Activated CD4-positive, alpha-beta memory T cell treated with anti-CD3 and anti-CD28 coated beads, Interleukin-2, amount 10 ng/mL, durations not matched to agents 7 days and 5 days (primary cell): ENCODE measurements at places on chromosomes 3 and 15.

GRCh38 chr3:44186111-44186672 is 55.5 kb upstream of the TOPAZ1 start:
- DNase-seq, result no peak

DNA sequence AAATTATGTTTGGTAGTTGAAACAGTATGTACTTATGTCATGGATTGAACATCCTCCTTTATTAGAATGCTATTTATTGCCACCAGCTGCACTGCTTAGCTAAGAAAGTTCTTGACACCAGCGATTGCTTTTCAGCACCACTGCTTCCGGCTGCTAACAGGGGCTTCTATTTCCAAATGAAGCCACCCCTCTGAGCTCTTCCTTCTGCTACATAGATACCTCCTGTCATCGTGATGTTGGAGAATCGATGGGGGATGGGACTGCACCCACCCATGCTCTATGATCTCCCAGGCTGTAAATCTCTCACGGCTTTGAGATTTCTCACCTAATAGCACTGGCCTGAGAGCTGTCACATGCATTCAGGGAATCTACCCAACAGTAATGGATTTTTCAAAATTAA is 259.2 kb downstream of the MEIS2 start:
- no peak for DNase-seq

DNA sequence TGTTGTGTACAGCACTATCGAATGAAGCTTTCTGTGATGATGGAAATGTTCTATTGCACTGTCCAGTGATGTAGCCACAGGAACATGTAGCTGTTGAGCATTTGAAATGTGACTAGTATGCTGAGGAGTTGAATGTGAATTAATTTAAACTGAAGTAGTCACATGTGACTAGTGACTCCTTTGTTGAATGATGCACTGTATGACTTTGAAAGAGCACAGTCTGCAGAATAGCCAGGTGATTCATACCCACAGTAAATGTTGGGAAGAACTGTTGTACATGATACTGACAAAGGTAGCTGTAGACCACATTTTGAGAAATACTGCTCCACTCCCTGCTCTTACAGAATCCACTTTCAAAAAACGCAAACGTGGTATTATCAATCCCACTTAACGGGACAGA is 34.0 kb upstream of the ACTL6A start:
- no peak for DNase-seq

GRCh38 chr15:88256279-88257230 is at the start of gene NTRK3:
Gene NTRK3, minus strand, starts transcription at chr15:88256739. Its CDS starts 586 bp downstream, at chr15:88256153.
- DNase-seq, result no peak

- no peak for DNase-seq
Observed at GRCh38 chr3:20798666-20799065, 612.7 kb upstream of the SGO1 start.

DNA sequence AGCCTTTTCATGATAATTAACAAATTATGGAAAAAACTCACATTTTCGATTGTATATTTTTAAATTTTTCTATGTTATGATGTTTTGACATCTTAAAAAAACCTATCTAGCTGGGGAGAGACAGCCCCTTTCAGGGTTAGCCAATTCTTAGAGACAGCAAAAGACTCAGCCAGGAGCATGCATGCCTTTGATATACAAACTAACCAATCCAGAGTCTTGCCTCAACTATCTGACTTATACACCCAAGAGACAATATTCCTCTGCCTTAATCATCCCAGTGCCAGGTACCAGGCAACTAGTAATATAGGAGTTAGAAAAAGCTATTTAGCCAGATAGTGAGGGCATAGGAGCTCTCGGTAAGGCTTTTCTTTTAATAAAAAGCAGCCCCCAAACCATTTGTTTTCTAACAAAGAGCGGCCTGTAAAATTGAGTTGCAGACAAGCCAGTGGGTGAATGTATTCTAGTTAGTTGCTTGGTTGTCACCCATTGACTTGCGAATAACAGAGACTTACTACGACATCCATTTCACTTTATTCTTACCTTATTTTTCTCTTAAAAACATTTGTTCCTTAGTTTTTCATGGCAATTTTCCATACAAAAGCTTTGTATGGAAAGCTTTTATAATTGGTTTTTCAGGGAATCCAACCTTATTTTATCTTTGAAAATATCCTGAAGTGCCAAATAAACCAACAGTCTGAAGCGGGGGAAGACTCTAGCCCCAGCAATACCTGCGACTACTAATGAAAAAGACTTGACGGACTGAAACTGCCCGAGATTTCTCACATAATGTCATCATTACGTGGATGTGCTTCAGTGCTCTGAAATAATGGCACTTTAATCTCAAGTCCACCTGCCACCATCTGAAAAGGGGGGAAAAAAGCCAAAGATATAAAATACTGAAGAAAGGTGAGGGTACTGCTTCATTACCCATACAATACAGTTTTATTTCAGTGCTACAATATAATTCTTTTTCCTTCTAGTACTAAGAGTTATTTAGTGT is 64.6 kb upstream of the ATP2C1 start:
- no peak for DNase-seq

DNA sequence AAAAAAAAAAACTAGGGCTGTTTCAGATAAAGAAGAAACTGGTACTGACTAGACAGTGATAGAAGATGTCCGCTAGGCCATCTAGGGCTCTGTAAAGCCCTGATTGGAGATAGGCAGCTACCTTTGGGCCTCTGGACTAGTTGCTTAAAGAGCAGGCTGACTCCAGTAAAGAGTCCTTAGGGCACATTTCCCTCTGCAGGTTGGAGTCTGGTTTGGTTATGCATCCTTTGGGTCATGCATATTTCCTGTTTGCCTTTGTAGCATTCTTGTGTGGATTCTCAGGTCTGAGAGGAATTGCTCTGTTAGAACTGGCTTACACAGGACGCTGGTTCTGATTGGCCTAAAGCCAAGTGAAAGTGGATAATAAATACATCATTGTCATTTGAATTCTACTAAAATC is 165.5 kb upstream of the LRRN1 start:
- no peak for DNase-seq

DNA sequence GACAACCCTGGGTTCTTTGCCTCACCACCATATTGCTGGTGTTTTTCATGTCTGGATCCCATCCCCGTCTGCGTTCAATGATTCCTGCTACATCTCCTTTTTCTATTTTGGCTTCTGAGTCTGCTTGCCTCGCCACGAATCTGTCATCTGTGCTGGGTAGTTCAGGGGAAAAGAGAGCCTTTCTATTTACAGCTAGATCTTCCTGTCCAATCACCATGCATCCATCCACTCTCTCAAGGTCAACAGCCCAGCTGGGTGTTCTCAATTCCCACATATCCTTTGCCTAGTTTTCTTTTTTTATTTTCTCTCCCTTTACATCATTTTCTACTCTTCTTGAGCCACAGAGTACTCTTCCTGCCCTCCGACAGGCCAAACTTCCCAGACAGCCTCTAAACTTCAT is 104.8 kb upstream of the RAD18 start:
- no peak for DNase-seq

DNA sequence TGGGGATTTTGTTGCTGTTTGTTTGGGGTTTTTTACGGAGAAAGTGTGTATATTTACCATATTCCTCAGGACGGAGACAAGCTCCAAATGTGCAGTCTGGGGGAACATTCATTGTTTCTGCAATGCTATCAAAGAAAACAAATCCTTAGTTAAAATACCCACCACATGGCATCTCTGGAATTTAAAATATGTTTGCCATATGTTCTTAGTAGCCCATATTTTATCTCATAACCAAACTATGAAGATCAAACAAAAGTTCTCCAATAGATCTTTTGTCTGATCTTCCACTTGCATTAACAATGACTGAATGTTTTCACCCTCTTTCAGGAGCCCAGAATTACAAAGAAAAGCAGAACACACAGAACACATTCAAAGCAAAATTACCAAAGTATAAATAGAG is 35.3 kb downstream of the EFHB start:
- DNase-seq, result no peak

DNA sequence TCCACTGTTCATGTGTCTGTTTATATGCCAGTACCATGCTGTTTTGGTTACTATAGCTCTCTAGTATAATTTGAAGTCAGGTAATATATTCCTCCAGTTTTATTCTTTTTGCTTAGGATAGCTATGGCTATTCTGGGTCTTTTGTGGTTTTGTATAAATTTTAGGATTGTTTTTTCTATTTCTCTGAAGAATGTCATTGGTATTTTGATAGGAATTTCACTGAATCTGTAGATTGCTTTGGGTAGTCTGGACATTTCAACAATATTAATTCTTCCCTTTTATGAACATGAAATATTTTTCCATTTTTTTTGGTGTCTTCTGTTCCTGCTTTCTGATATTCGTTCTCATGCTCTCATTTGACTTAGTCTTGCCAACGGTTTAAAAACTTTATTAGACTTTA is 39.6 kb downstream of the GREM1 start:
- DNase-seq, result no peak

- no peak for DNase-seq
Observed at GRCh38 chr3:155785662-155786295, 20.3 kb downstream of the C3orf33 start.

GRCh38 chr3:54797111-54797510 is 130.7 kb downstream of the LRTM1 start:
- no peak for DNase-seq

DNA sequence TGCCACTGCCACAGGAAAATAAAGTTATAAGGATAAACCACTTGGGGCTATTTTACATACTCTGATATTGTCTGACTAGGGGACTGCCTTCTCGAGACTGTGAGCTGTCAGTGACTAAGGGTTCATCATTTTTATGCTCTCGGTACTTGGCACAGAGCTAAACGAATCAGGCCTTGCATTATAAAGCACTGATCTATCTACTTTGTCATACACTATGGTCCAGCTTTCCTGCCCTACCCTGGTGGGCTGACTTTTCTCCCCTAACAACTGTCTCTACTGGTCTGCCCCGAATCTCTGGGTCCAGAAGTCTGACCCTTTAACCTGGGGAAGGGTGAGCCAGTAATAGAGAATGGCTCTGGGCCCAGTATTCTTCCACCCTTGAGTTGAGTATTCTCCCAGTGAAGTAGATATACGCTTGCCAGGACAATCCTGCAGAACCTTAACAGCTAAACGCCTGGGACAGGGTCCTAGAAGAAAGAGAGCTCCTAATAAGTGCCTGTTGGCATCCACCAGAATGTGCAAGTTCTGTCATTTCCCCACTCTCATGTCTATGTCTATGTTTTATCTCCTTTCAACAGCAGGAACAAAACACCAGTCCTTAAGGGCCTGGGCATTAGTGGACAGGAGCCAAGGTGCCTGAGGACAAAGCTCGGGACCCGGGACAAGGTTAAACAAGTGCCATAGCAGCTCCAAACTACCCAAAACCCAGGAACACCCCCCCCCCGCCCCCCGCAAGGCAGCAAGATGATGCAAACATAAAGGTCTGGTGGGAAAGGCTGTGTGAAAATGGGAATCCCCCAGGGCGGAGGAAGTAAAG is 1.2 kb downstream of the LARP6 start:
- no peak for DNase-seq

DNA sequence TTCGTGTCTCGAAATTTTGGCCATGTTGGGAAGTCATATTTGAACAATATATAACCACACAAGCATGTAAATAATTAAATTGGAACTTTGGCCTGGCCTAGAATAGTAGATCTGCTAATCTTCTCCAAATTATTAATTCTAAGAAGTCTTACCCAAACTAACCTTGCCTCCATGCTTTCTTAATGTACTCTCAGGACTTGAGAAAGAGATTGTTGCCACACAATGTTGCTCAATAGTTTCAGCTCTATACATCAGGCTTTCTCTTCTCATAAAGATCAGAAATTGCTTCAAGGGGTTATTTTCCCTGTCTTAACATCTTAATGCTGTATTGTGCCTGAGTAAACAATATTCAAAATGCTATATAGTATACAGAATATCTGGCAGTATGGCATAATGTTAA is 202.7 kb upstream of the LRIG1 start:
- DNase-seq, result no peak

GRCh38 chr3:143775459-143775858 is 72.8 kb downstream of the SLC9A9 start:
- no peak for DNase-seq

GRCh38 chr15:101406036-101406435 is 83.5 kb downstream of the PCSK6 start:
- no peak for DNase-seq

DNA sequence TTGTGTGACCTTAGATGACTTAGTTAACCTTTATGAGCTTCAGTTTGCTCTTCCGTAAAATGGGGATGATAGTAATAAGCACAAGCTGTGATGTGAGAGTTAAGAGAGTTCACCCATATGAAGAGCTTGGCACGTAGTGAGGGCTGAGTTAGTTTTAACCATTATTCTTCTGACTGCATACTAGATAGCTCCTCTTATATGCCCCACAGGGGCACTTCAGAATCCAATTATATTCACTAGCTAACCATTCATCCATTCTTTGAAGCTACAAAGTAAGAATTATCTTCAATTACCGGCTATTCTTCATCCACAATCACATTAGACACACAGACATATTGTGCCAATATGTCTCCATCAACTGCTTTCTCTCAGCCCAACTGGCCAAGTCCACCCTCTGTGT is 159.0 kb upstream of the STT3B start:
- no peak for DNase-seq

DNA sequence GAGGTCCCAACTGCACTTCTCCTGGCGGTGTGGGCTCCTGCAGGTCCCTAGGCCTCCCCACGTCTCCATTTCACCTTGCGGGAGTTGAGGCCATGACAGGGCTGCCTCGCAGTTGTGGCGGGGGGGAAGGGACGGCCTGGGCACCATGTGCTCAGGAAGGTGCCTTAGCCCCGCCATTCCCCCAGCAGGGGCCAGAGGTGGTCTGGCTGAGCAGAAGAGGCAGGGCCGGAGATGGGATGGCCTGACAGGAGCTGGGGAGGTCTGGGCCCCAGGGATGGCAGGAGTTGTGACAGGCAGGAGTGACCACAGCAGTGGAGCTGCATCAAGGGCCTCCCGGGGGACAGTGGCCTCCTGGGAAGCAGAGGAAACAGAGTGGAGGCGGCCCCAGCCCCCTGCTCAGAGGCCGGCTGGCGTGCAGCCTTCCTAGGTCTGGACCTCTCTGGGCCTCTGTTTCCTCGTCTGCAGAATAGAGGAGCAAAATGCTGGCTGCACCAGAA is 18.7 kb upstream of the KLF15 start:
- DNase-seq, result no peak

- DNase-seq, result no peak
Observed at GRCh38 chr3:59464187-59464586, 414.4 kb upstream of the CFAP20DC start.

GRCh38 chr15:64877435-64877834 is 34.3 kb upstream of the ANKDD1A start:
- DNase-seq, result peak; percentile 49

DNA sequence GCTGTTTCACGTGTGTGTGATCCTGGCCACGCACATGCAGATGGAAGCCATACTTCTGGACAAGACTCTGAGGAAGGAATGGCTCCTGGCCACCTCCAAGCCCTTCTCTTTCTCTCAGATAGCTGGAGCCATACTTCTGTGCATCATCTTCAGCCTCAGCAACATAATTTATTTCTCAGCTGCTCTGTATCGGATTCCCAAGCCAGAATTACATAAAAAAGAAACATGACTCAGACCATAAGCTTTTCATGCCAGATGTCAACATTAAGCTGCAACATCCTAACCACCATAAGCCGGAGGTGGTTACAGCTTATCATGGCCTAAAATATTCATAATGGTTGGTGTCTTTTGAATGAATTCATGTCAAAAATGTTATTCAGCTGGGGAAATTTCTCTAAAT is 10.6 kb upstream of the KIF23 start:
- DNase-seq, result no peak

- no peak for DNase-seq
Observed at GRCh38 chr15:96180087-96180748, 150.3 kb upstream of the NR2F2 start.

- DNase-seq, result no peak
Observed at GRCh38 chr3:111936191-111936841, 42.5 kb upstream of the ABHD10 start.
